Diencephalon (tissue), 1 donor: ENCODE measurements at places on chromosomes 3 and 15. TPM values are rescaled to one million over a fixed set of nuclear protein-coding genes. Genes with fewer than 3 reads are reported as not detected.

MAPK6 gene
- 107 TPM for total RNA-seq

PRSS50 gene
- total RNA-seq = not detected

AP3B2 gene
- 65.0 TPM for total RNA-seq

PLSCR5 gene
- total RNA-seq = 3.0 TPM

MYRIP gene
- 13.8 TPM for total RNA-seq

CCDC54 gene
- not detected for total RNA-seq

C2CD4A gene
- under 0.01 TPM for total RNA-seq

SPSB4 gene
- total RNA-seq = 7.2 TPM

SLC2A2 gene
- total RNA-seq = not detected

BBX gene
- total RNA-seq = 33.9 TPM

ERICH6 gene
- total RNA-seq = 0.46 TPM

GUCA1C gene
- total RNA-seq = not detected

ARPIN gene
- total RNA-seq = 24.5 TPM

NR2E3 gene
- not detected for total RNA-seq

CDHR4 gene
- total RNA-seq = 0.23 TPM

ARHGEF26 gene
- 15.2 TPM for total RNA-seq

GNAT1 gene
- total RNA-seq = not detected

TTLL13 gene
- total RNA-seq = not detected

ZMYND10 gene
- total RNA-seq = 23.8 TPM

IFT122 gene
- 34.1 TPM for total RNA-seq

SAMD7 gene
- not detected for total RNA-seq

FEZF2 gene
- 1.6 TPM for total RNA-seq

MYLK gene
- 13.6 TPM for total RNA-seq

SI gene
- total RNA-seq = under 0.01 TPM

SERPINI2 gene
- total RNA-seq = 3.7 TPM

EHD4 gene
- total RNA-seq = 6.2 TPM

GOLGA8R gene
- 2.1 TPM for total RNA-seq

CYP11A1 gene
- 0.23 TPM for total RNA-seq

PCOLCE2 gene
- 13.6 TPM for total RNA-seq

TIGIT gene
- not detected for total RNA-seq

FLNB gene
- 26.5 TPM for total RNA-seq

PCLAF gene
- total RNA-seq = 7.8 TPM

MINAR1 gene
- total RNA-seq = 41.8 TPM

DAZL gene
- total RNA-seq = 0.23 TPM

GOLGA8J gene
- 0.23 TPM for total RNA-seq

STARD5 gene
- total RNA-seq = 1.2 TPM

CHST2 gene
- total RNA-seq = 55.8 TPM

USP13 gene
- 15.2 TPM for total RNA-seq

XCR1 gene
- not detected for total RNA-seq

WNT5A gene
- total RNA-seq = 16.4 TPM

PRR20G gene
- not detected for total RNA-seq

TMCO5A gene
- not detected for total RNA-seq

EOMES gene
- 1.6 TPM for total RNA-seq

MKRN2 gene
- 34.1 TPM for total RNA-seq

CDC25A gene
- 10.8 TPM for total RNA-seq

DGKG gene
- 15.0 TPM for total RNA-seq

UCN2 gene
- not detected for total RNA-seq

HDDC3 gene
- 14.5 TPM for total RNA-seq

TRIM42 gene
- total RNA-seq = not detected

SOX14 gene
- 1.4 TPM for total RNA-seq

HDC gene
- 22.1 TPM for total RNA-seq

PLIN1 gene
- total RNA-seq = under 0.01 TPM

GCSAM gene
- not detected for total RNA-seq

TM6SF1 gene
- total RNA-seq = 5.8 TPM

MED12L gene
- 23.8 TPM for total RNA-seq

GOLGA8M gene
- not detected for total RNA-seq

RTP3 gene
- not detected for total RNA-seq

IGDCC3 gene
- total RNA-seq = 6.7 TPM

ADAMTSL3 gene
- 2.3 TPM for total RNA-seq

LMLN gene
- 15.0 TPM for total RNA-seq
